ENCODE measurements at places on chromosomes 13 and 19. TPM values are rescaled to one million over a fixed set of nuclear protein-coding genes. Genes with fewer than 3 reads are reported as not detected.

KLC3 gene
- not detected for total RNA-seq

POLD1 gene
- total RNA-seq, result 37.2 TPM

C19orf85 gene
- total RNA-seq, result not detected

- no peak for DNase-seq
Observed at GRCh38 chr13:77891041-77891440, 27.6 kb downstream of the EDNRB start.

DNA sequence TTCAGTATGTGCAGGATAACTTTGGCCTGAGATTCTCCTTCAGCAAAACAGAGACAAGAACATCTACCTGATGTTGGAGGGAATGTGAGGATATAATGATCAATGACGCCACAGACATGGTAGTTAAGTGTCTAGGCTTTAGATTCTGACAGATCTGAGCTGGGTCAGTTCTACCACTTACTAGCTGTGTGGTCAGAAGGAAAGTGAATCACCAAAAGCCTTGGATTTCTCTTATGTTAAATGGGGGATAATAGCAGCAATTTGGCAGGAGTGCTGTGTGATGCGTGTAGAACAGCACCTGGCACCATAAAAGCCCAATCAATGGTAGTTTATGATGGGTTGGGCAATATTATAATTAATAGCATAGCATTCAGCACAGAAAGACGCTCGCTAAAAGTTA is 41.7 kb downstream of the RXFP2 start:
- DNase-seq, result no peak

- DNase-seq, result no peak
Observed at GRCh38 chr13:100230769-100231149, 141.9 kb downstream of the PCCA start.

- DNase-seq, result no peak
Observed at GRCh38 chr19:4662812-4663211, 7.3 kb downstream of the MYDGF start.

Data from chondrocyte (in vitro differentiated cells).